Chondrocyte (in vitro differentiated cells): ENCODE measurements at places on chromosomes 2 and 18. TPM values are rescaled to one million over a fixed set of nuclear protein-coding genes. Genes with fewer than 3 reads are reported as not detected.

Gene NEURL3
- not detected in 3 replicates for total RNA-seq

Gene ZNF892
- 4.7 to 6.0 TPM (median 4.8 TPM) in 3 replicates for total RNA-seq

GRCh38 chr18:36817039-36817438, 11.8 kb downstream of the TPGS2 start:
- H3K4me1 ChIP-seq: peaks cover 6% of the 10 kb centered on the region
- peaks cover 15% of the 10 kb centered on the region for H3K36me3 ChIP-seq
- H3K27me3 ChIP-seq: no peaks in the 10 kb centered on the region
- no peak overlapping the region for H3K27ac ChIP-seq
- no peak overlapping the region for H3K4me3 ChIP-seq

DNA sequence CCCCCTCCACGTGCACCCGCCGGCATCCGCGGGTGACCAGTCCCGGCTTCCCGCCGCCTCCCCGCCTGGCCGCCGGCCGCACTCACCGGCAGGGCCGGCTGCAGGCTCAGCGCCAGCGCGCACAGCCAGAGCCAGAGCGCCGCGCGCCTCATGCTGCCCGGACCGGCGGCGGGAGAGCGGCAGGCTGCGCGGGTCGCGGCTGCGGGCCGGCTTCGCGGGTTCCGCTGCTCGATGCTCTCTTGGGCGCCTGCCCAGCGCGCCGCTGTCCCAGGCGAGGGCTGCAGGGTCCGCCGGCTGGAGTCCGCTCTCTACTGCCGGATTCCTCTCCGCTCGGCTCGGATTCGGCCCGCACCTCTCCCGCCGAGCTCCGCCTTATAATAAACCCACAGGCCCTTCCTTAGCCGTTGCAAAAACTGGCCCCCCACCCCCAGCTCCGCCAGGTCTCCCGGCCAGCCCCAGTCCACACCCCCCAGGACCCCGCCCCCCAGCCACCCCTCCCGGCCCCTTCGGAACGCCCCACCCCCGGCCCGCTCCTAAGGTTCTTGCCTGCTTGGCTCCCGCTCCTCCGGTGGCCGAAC, at the start of gene SDC1:
TSS of gene SDC1 (minus strand) at position 415 of the 578 bp plus-strand sequence. CDS start at position 152, 263 bp downstream.
- peaks cover 27% of the 10 kb centered on the region for H3K4me1 ChIP-seq
- peak within 1 kb of the TSS; percentile 65 for H3K4me3 ChIP-seq
- H3K27ac ChIP-seq: no peak within 1 kb of the TSS
- H3K27me3 ChIP-seq: no peaks in the 10 kb centered on the region
- peak; percentile 62 for DNase-seq
- H3K36me3 ChIP-seq: no peaks in the 10 kb centered on the region

- H3K4me3 ChIP-seq: no peak overlapping the region
- DNase-seq: no peak
- no peaks in the 10 kb centered on the region for H3K27me3 ChIP-seq
- peak overlapping the region; percentile 89 for H3K27ac ChIP-seq
- peaks cover 75% of the 10 kb centered on the region for H3K4me1 ChIP-seq
Measured at GRCh38 chr2:20065885-20066602, 14.6 kb upstream of the LAPTM4A start.

- peaks cover 1% of the 10 kb centered on the region for H3K36me3 ChIP-seq
- H3K27me3 ChIP-seq: peaks cover 4% of the 10 kb centered on the region
- no peak for DNase-seq
- no peak overlapping the region for H3K27ac ChIP-seq
- no peak overlapping the region for H3K4me3 ChIP-seq
- H3K4me1 ChIP-seq: peaks cover 17% of the 10 kb centered on the region
Measured at GRCh38 chr18:22286585-22286984, 117.2 kb downstream of the GATA6 start.

GRCh38 chr2:239697399-239698164, 296.8 kb upstream of the HDAC4 start:
- no peaks in the 10 kb centered on the region for H3K4me1 ChIP-seq
- peaks cover 3% of the 10 kb centered on the region for H3K27me3 ChIP-seq
- no peak overlapping the region for H3K4me3 ChIP-seq
- H3K36me3 ChIP-seq: no peaks in the 10 kb centered on the region
- DNase-seq: no peak

DNA sequence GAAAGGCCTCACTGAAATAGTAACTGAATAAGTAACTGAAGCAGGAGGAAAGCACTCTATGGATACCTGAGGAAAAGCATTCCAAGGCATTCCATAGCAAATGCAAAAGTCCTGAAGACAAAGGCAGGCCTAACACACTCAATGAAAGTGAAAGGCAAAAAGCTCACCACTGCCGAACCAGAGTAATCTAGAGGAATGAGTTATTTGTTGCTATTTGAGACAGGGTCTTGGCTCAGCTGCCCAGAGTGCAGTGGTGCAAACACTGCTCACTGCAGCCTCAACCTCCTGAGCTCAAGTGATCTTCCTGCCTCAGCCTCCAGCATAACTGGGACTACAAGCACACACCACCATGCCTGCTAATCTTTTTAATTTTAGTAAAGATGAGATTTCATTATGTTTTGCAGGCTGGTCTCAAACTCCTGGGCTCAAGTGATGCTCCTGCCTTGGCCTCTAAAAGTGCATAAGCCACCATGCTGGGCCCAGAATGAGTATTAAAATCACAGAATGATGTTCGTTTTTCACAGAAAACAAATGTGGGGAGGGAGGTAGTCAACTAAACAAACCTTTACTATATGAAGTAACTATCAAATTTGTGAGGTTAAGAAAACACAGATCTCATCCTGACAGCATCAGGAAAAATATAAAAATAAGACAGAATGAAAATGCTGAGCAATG, 17.9 kb downstream of the PIAS2 start:
- H3K27me3 ChIP-seq: no peaks in the 10 kb centered on the region
- H3K27ac ChIP-seq: no peak overlapping the region
- DNase-seq: no peak

DNA sequence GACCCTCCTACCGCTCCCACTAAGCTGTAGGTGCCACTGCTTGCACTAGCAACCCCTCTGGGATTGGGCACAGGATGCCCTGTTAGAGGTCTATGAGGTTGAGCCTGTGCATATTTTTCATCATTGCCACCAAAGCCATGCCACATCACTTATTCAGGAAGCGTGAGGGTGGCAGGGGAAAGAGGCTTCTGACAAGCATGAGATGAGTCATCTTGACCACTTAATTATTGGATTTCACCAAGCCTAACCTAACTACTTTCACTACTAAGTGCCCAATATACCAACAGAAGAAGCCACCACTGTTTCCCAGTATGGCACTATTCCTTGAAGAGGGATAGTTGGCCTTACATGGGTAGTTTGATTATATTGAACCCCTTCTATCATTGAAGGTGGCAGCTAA, 181.3 kb upstream of the EPHA4 start:
- no peak overlapping the region for H3K27ac ChIP-seq
- H3K27me3 ChIP-seq: no peaks in the 10 kb centered on the region
- H3K4me3 ChIP-seq: no peak overlapping the region
- DNase-seq: no peak

DNA sequence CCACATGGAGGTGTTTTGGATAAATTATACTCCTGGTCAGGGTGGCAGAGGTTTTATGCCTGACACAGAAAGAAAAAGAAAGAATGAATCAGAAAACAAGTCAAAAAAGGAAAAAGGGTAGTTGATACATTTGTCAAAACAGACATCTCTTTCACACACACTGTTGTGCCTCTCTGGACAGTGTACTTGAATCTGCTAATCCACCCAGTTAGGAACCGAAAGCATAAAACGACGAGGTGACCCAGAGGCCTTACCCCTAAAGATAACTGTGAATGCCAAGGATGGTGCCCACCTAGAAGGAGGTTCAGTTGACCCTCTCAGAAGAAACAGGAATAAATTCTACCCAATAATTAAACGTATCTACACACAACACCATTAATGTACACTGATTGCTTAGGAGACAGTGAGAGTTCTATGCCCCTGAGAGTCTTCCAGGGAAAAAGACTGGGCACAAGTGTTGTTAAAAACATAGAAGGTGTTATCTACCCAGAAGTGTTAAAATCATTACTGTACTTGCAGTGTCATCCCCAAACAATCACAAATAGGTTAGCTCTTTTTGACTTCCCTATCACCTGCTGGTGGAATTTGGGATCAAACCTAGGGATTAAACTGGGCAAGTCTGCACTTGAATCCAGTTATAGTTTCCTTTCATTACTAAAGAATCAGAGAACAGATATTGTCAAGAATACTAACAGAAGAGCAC, 123.2 kb upstream of the DNAJC10 start:
- no peaks in the 10 kb centered on the region for H3K36me3 ChIP-seq
- no peaks in the 10 kb centered on the region for H3K27me3 ChIP-seq
- H3K27ac ChIP-seq: no peak overlapping the region
- H3K4me1 ChIP-seq: peaks cover 34% of the 10 kb centered on the region
- H3K4me3 ChIP-seq: no peak overlapping the region
- DNase-seq: no peak

GRCh38 chr18:48777026-48777743, 173.6 kb downstream of the SMAD7 start:
- H3K27me3 ChIP-seq: no peaks in the 10 kb centered on the region
- peaks cover 19% of the 10 kb centered on the region for H3K36me3 ChIP-seq
- peak overlapping the region; percentile 84 for H3K27ac ChIP-seq
- DNase-seq: no peak
- H3K4me3 ChIP-seq: no peak overlapping the region
- H3K4me1 ChIP-seq: peaks cover 63% of the 10 kb centered on the region

DNA sequence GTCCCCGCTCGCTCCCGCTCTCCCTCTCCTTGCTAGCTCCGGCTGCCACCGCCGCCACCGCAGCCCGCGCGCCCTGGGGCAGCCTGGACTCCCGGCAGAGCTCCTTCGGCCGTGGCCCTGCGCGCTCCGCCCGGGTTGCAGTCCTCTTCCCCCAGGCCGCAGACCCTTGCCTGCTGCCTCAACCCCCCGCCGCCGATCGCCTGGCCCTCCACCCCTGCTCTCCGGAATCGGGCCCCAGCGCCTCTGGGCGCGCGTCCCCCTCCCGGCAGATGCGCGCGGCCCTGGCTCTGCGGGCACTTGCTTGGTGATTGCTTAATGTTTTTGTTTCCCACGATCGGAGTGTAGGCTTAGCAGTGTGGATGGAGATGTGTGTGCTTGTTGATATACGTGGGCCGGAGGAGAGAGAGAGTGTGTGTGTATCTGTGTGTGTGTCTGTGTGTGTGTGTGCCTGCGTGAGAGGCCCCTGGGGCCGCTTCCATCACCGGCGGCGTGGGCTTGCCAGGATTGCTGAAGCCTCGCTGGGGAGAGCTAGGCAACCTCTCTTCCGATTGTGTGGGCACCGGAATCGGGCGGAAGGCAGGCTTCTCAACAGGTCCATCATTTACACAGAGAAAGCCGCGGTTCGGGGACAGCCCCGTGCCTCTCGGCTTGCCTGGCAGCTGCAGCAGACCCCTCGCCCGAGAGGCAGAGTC, 877 bp downstream of the INHBB start:
- no peak overlapping the region for H3K27ac ChIP-seq
- no peaks in the 10 kb centered on the region for H3K36me3 ChIP-seq
- no peak for DNase-seq
- H3K4me3 ChIP-seq: peak overlapping the region; percentile 59

GRCh38 chr18:35478520-35479435, 19.0 kb downstream of the INO80C start:
- no peaks in the 10 kb centered on the region for H3K27me3 ChIP-seq
- H3K27ac ChIP-seq: peak overlapping the region; percentile 95
- DNase-seq: no peak
- peaks cover 4% of the 10 kb centered on the region for H3K36me3 ChIP-seq
- peak overlapping the region; percentile 8 for H3K4me3 ChIP-seq

GRCh38 chr18:48922226-48922800, 28.5 kb downstream of the SMAD7 start:
- H3K36me3 ChIP-seq: peaks cover 34% of the 10 kb centered on the region
- H3K27ac ChIP-seq: peak overlapping the region; percentile 96
- DNase-seq: peak; percentile 13
- peak overlapping the region; percentile 68 for H3K4me3 ChIP-seq
- peaks cover 96% of the 10 kb centered on the region for H3K4me1 ChIP-seq
- no peaks in the 10 kb centered on the region for H3K27me3 ChIP-seq

DNA sequence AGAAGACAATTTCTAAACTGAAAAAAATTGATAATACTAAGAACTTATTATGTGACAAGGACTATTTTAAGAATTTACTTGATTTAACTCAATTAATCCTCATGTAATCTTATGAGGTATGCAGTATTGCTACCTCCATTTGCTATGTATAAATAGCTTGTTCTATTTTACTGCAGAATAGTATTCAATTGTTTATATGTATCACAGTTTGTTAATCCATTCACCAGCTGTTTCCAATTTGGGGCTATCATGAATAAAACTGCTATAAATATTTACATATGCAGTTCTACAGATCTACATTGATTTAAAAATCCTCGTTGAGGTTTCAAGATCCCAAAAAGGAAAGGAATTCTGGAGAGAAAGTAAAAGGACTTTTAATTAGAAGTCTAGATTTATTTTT, 54.8 kb upstream of the DOCK10 start:
- no peak overlapping the region for H3K4me3 ChIP-seq
- H3K4me1 ChIP-seq: no peaks in the 10 kb centered on the region
- H3K27me3 ChIP-seq: no peaks in the 10 kb centered on the region
- no peak overlapping the region for H3K27ac ChIP-seq
- no peaks in the 10 kb centered on the region for H3K36me3 ChIP-seq

DNA sequence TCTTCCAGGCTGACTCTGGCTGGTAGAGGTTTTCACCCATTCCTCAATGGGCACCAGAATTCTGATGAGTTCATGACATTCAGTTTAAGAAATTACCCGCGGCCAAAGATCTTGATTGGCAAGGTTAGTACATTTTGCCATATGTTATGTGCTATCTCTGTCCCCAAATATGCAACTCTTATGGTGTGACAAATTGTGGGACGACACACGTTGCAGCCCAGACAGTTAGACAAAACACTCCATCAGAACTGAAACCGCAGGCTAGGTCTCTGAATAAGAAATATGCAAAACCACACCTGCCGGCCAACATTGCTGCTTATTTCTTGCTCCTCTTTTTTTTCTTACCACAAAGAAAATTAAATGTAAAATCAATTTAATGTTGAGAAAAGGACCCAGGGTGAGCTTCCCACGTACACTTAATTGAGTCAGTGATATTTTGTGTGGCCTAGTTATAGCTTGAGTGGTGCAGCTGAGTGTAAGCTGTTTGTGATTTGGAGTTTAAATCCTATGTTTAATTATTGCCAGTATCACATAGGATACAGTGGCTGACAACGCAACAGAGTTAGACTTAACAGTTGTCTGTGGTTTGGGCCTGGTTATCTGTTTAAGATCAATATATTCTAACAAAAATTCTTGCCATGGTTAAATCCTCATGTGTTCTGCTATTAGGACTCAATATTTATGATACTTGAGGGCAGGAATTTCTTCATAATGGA, 35.7 kb upstream of the LTBP1 start:
- no peak for DNase-seq
- no peaks in the 10 kb centered on the region for H3K4me1 ChIP-seq
- H3K27me3 ChIP-seq: no peaks in the 10 kb centered on the region
- no peak overlapping the region for H3K4me3 ChIP-seq
- H3K36me3 ChIP-seq: no peaks in the 10 kb centered on the region
- H3K27ac ChIP-seq: no peak overlapping the region
